T-helper 1 cell (primary cell): ENCODE measurements at places on chromosomes 7 and 10.

DNA sequence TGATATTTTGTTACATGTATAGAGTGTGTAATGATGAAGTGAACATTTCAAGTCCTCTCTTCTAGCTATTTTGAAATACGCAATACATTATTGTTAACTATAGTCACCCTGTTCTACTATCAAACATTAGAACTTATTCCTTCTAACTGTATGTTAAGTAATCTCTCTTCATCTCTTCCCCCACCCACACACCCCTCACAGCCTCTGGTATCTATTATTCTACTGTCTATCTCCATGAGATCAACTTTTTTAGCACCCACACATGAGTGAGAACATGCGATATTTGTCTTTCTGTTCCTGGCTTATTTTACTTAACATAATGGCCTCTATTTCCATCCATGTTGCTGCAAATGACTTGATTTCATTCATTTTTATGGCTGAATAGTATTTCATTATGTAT is 57.7 kb upstream of the EGR2 start:
- DNase-seq: no peak

- no peak for DNase-seq
Measured at GRCh38 chr7:55550010-55550663, 22.2 kb downstream of the VOPP1 start.

GRCh38 chr10:133277993-133278576 is 1.4 kb upstream of the ADAM8 start:
- DNase-seq: no peak

GRCh38 chr7:152925412-152926147 is 166.0 kb downstream of the ACTR3B start:
- DNase-seq: no peak

DNA sequence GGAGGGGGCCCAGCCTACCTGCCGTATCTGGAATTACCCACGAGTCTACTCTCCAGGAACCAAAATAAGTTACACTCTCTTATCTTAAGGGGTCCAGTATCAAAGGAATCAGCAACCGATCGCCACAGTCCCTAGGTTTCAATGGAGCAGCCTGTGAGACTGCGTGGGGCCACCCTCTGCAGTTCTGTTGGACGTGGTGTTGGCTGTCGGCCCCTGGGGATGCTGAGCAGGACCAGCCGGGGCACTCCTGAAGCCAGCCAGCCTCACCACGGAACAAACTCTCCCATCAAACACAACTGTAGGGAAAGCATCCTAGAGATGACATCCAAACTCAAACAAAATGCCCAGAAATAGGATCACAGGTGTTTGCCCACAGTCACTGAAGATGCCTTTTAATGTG is 25.5 kb upstream of the ABLIM1 start:
- DNase-seq: no peak

- no peak for DNase-seq
Measured at GRCh38 chr7:8044761-8045430, 76.3 kb downstream of the GLCCI1 start.

GRCh38 chr7:73555411-73555982 is 2.0 kb downstream of the BCL7B start:
- DNase-seq: no peak

- no peak for DNase-seq
Measured at GRCh38 chr7:41133690-41134299, 569.1 kb downstream of the INHBA start.

DNA sequence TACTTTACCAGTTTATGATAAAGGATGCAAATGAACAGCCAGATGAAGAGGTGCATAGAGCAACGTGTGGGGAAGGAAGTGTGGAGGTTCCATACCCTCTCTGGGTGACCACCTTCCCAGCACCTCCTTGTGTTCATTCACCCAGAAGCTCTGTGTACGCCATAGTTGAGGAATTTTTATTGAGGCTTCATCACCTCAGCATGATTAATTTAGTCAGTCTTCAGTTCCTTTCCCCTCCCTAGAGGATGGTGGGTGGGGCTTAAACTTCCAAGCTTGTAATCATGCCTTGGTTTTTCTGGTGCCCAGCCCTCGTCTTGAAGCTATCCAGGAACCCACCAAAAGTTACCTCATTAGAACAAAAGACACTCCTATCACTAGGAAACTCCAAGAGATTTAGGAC is 162.7 kb downstream of the PLCE1 start:
- DNase-seq: no peak

DNA sequence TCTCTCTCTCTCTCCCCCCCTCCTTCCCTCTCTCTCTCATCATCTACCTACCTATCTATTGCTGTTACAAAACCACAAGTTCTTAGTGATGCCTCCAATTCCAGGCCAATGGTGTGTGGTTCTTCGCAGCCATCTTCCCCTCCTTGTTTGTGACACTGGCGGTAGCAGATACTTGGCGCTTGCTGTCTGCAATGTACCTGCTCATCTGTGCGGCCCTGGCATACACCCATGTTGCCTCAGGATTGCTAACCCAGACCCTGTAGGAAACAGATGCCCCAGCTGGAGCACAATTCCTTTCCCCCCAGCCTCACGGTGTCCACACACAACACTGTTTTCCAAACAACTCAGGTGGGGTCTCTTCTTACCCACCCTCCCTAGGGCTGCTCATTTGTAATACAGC is 13.6 kb upstream of the DPYSL4 start:
- no peak for DNase-seq

- DNase-seq: no peak
Measured at GRCh38 chr10:127452568-127452967, 96.5 kb upstream of the NPS start.
